Stimulated activated CD8-positive, alpha-beta memory T cell treated with anti-CD3 and anti-CD28 coated beads, Interleukin-4, amount 100 ng/mL, for 1 hour (primary cell): ENCODE measurements at places on chromosomes 3 and 15.

DNA sequence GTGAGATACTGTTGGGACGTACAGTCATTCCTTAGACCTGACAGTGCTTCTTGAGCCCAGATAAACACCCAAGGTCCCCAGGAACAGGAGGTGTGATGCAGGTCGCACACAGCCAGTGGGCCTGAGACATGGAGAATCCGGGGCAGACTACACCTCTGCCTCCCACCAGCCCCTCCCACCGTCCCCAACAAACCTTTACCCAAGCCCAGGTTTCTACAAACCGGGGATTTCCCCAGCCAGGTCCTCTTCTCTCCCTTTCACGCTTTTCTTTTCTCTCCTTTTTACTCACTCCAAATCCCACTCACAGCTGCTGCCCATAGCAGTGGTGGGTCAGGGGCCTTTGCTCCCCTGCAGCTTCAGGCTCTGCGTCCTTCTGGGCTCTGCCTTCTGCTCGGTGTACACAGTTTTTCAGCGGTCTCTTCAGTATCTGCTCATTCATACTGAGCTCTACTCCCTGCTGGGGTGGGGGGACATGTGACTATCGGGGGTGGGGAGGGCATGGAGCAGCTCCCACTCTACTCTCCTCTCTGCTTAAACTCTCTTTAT, 4.8 kb upstream of the PCSK6 start:
- no peak for DNase-seq

DNA sequence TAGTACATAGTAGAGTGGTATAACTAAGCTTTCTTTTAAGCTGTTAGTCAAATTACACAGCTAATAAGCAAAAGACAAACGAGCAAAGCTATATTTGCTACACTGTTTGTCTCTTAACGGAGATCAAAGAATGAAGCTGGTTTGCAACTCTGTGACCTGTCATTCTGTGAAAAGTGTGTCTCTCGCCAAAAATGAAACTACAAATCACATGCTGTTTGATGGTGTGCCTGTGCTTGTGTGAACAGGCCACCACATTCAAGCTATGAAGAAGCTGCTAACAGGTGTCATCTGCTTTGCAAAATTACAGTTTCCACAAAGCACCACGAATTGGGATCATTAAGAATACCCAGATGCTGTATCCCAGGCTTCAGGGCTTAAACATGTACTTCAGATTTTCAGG, 667.8 kb upstream of the NAALADL2 start:
- DNase-seq = no peak

GRCh38 chr15:88830016-88830415, 26.8 kb downstream of the ACAN start:
- no peak for DNase-seq

DNA sequence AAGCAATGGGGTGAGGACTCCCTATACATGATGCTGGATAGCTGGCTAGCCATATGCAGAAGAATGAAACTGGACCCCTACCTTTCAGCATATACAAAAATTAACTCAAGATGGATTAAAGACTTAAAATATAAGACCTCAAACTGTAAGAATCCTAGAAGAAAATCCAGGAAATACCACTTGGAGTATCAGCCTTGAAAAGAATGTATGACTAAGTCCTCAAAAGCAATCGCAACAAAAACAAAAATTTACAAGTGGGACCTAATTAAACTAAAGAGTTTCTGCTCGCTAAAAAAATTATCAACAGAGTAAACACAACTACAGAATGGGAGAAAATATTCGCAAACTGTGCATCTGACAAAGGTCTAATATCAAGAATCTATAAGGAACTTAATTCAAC, 94.3 kb downstream of the XRN1 start:
- no peak for DNase-seq

DNA sequence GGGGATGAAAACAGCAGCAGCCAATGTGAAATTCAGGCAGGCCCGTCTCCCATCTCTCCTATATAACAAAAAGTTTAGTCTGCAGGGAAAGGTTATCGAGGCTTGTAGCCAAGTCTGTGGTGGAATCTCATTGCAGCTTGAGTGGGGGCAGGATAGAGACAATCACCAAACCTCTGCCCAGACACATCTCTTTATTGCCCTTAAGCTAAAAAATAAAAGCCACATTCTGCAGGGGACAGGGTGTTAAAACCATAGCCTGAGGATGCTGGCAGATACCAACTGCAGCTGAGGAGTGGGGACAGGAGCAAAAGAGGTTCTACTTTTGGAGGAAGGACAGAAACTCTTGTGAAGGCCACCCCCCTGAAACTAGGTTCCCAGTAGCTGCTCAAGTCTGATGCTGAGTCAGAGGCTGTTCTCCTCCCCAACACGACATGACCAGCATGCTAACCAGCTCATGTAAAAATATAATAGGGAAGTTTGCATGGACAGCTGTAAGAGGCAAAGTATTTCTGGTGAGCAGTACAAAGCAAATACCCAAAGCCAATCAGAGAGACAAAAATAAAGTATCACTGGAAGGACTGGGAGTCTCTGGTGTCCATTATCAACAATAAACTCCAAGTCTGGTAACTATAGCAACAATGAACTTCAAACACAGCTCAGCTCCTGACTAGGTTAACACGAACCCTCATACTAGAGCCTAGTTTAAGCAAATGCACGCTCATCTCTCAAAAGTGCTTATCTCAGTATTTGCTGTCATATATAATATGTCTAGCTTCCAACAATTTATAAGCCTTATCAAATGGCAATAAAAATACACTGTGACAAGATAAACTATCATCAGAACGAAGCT, 362.2 kb upstream of the SLCO3A1 start:
- no peak for DNase-seq

GRCh38 chr3:111890051-111890580, 31.1 kb downstream of the PHLDB2 start:
- no peak for DNase-seq

GRCh38 chr3:3305084-3305483, 125.6 kb upstream of the CRBN start:
- DNase-seq = no peak

GRCh38 chr3:73827725-73828211, 203.0 kb upstream of the PDZRN3 start:
- no peak for DNase-seq

DNA sequence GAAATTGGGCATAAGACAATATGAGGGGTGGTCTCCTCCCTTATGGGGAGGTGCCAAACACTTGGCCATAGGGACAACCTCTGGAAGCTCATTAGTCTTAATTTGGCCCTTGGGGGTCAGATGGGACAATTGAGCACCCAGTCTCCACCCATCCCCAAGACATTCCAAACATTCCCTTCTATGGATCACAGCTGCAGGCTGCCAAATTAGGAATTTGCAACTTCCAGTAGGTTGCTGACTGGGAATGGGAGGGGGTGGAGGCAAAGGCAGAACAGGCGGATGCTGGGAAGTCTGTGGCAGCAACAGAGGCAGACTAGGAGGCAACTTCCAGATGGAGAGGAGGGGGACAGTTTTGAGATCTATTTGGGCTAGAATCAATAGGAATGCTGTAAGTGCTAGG, 1.4 kb upstream of the PDHB start:
- no peak for DNase-seq

DNA sequence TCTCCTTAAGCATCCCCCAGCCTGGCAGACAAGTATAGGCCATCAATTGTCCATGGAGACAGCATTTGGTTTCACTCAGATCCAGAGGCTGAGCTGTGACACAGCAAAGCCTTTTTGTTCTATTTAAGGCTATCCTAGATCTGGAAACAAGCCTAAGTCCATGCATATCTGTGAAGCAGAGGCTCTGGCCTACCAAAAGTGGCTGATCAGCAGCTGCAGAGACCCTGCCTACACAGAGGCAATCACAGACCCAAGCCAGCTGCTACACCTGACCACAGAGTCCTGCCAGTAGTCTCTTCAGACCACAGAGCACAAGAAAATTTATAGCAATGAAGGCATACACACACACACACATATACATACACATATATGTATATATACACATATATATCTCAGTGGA, 501.7 kb upstream of the ARPP21 start:
- no peak for DNase-seq

DNA sequence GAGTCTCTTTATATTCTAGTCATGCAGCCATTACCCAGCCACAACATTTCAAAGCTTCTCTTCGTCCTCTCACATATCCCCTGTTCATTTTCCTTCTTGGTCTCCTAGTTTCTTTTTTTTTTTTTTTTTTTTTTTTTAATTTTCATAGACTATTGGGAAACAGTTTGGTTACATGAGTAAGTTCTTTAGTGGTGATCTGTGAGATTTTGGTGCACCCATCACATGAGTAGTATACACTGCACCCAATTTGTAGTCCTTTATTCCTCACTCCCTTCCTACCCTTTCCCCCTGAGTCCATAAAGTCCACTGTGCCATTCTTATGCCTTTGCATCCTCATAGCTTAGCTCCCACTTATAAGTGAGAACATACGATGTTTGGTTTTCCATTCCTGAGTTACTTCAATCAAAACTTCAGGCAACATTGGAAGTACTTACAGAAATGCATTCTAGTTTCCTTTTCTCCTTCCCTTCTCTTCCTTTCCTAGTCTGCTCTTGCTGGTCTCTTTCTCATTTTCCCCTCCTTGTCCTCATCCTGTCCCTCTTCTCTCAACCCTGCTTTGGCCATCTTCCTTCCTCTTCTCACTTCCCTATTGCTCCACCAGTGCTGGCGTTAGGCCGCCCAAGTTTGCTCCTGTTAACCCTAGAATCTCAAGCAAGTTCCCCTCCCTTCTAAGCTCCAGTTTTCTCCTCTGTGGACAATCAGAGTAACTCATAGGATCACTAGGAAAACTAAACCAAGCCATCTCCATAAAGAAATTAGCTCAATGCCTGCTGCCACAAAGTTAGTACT, 4.8 kb downstream of the ATP8B4 start:
- no peak for DNase-seq

- DNase-seq = peak; percentile 66
These were observed 16.1 kb downstream of the SH2D7 start for GRCh38 chr15:78108300-78109084.

DNA sequence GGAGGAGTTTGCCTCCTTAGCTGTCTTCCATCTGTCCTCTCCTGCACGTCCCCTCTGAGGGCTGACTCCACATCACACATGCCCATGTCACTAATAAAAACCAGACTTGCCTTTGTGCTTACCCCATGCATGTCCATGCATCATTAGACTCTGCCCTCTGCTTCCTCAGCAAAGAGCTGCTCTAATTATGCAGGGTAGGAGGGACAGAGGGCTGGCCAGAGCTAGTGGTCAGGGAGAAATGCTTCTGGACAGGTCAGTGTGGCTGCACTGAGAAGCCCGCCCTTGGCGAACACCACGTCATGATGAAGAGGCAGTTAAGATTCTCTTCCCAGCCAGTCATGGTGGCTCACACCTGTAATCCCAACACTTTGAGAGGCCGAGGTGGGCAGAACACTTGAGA, 8.9 kb downstream of the CA12 start:
- no peak for DNase-seq

- DNase-seq = no peak
These were observed 352.6 kb downstream of the OCA2 start for GRCh38 chr15:27746401-27746955.

GRCh38 chr3:69212411-69213160, 90.2 kb upstream of the LMOD3 start:
- no peak for DNase-seq

GRCh38 chr15:57675481-57676181, 30.9 kb upstream of the POLR2M start:
- DNase-seq = no peak

DNA sequence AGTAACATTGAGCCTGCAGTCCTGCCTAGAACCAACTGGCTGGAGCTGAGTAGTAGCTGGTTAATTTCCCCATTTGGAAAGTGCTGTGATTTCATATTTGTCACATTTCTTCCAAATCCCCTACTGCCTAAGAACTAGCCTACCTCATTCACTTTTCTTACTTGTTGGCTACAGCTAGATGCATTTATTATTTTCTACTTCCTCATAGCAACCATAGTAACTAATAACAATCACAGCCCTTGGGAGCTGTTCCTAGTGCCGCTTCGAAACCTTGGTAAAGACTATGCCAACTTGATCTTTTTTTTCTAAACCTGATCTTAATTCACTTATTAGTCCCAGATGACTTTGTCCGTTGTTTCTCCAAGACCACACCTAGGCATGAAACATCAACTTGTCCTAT, 240.3 kb downstream of the FGF12 start:
- no peak for DNase-seq

DNA sequence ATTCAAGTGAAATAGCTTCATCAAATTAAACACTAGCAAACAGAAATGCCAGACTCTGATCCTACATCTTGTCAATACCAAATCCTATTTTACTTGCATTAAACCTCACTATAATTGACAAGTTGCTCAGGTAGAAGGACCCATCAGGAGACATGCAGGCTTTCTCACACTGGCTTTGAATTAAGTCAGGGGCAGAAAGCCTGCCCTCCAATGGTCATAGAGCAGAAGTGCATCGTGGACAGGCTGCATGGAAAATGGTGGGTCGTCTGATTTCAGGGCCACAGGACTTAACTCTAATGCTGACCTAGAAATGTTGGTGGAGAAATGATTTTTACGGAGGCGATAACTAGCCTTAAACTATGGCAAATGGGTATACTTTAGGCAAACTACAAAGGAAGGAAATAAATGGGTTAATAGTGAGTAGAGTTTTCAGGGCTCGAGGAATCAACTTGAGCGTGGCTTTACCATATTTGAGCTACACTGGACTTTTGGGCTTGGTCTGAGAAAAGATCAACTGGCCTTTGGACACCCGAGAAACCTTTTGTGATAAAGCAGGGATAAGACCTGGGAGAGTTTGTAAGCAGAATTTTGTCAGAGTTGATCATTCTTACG, 283.9 kb downstream of the GRM7 start:
- no peak for DNase-seq

DNA sequence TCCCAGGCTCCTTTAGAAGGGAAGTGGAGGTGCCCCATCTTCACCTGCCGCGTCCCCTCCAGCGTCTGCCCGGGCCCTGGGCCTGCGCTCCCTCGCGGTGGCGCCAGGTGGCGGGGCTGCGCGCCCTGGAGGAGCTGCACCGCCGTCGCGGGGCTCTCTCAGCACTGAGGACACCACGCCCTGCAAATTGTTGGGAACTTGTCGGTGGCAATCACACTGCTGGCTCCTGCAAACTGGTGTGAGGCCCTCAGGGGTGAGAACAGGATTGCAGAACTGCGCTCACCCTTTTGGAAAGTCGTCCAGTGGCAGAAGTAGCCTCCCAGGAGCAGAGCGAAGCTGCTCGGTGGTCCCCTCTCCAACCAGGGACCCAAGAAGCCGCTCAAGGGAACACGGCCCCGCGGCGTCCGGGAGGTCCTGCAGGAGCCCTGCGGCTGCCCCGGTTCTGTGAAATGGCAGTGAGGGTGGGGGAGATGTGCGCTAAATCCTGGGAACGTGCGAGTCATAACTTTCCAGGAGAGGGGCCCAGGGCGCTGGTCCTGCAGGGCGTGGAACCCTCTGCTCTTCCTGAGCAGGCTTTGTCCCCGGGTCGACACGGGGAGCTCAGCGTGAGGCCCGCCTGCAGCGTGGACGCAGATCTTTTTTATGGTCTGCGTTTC, 995 bp upstream of the LRRK1 start:
- DNase-seq = peak; percentile 27

- no peak for DNase-seq
These were observed 151.9 kb upstream of the CMC1 start for GRCh38 chr3:28089527-28089897.

DNA sequence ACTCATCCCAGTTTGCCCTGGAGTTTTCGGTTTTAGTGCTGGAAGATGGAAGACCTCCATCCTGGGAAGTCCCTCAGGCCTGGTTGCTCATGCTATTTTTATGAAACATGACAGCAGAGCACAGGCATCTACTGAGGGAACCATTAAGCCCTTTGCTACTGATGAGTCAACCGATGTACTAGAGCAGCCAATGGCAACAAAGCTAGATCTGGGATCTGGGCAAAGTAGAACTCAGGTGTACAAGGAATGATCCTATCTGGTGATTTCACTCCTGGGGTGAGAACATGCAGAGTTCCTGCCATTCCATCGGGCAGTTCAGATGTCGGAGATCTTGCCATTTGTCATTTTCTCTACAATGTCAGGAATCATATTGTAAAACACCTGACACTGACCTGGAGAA, 166.2 kb upstream of the NSMCE3 start:
- DNase-seq = no peak
